G401 (cell line): ENCODE measurements at places on chromosomes 2 and 18.

DNA sequence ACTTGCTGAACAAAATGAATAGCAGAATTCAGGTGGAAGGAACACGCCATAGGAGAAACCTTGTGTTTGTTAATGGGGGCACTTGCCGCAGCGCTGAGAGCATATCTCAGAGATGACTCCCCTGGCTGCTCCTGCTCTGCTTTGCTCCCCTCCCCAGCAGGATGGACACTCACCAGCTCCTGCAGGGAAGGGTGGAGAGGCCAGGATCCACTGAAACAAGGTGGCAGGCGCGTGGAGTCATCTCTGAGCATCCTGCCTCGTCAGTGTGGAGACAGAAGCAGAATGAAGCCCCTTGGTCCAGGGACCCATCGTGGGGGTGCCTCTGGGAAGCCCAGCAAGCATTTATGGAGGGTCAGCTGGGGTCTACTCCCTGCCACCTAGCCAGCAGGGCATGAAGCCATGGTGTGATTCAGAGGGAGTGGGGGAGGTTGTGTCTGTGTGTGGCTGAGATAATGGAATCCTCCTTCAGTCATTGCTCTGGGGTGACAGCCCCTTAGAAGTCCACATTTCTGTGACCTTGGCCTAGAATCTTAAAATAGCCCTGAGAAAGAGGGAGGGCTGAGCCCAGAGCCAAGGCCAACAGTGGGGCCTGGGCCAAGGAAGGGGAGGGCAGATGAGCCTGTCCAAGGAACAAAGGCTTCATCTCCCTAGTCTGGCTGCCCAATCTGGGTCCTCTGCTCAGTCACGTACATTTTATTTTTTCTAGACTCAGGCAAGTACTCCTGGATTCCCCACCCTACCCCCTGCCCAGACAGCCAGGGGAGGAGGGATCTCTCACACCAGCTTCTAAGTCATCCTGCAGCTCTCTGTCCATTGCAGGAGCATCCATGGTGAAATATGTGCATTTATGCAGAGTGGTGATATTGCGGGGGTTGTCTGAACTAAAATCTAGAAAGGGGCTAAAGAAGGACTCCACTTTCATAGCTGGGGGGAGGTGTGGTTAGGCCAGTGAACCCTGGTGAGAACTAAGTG, 215.4 kb downstream of the ZBTB7C start:
- peak; percentile 12 for DNase-seq

- DNase-seq, result no peak
These were observed 131.0 kb downstream of the ALPK2 start for GRCh38 chr18:58497845-58498244.

GRCh38 chr2:72431737-72432136, 284.1 kb upstream of the CYP26B1 start:
- DNase-seq, result no peak

DNA sequence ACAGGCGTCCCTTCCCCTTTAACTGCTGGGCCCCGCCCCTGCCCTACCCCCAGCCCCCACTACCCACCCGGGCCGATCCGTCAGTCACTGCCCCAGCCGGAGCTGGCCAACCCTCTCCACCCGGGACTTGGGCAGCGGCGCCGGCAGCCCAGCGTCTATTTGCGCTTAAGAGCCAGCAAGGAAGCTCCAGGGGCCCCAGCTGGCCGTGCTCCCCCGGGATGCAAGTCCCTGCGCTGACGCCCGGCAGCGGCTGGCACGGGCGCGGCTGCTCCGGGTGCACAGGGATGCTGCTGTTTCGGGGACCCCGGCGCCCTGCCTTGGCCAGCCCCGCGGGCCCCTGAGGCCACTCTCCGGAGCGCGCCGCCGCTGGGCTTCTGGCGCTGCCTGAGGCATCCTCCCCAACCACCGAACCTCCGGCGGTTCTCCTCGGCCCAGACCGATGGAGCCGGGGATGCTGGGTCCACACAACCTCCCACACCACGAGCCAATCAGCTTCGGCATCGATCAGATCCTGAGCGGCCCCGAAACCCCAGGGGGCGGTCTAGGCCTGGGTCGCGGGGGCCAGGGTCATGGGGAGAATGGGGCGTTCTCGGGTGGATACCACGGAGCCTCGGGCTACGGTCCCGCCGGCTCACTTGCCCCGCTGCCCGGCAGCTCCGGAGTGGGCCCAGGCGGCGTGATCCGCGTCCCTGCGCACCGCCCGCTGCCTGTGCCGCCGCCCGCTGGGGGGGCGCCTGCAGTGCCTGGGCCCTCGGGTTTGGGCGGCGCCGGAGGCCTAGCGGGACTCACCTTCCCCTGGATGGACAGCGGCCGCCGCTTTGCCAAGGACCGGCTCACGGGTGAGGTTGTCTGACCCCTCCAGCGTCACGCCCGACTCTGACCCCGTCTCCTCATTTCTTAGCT, at the start of gene TLX2:
TSS of gene TLX2 (plus strand) at position 83 of the 903 bp plus-strand sequence. CDS start at position 440, 357 bp downstream.
- no peak for DNase-seq

DNA sequence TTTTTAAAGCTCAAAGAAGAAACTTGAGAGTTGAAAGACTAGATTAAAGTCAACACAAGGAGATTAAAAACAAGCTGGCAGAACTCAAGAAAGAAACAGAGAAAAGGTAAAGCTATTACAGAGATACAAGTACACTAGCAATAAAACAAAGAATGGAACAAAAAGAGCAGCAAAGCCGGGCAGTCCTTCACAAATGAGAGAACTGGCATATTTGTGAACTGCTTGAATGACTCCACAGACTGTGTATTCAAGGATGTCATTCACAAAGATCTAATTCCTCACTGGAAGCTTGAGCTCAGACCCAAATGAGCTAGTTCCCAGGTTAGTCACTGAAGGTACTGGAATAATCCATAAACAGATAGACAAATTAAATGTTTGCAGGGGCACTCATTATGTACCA, 318.0 kb downstream of the MYCN start:
- DNase-seq, result no peak

DNA sequence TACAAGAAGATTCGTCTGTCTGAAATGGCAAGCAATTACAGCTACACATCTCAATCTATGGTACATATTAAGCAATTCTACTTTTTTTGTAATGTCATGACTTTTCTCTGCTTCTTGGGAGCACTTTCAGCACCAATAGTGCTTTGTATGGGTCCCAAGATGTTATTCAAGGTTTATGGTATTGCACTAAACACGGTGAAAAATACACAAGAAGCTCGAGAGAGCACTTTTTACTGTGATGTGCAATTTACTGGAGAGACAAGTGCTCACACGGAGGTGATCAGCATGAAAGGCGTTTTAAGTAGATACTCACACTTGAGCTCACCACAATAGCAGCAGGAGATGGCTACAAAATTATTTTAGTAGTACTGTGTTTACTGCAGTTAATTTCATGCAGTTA, 783.6 kb downstream of the CBLN2 start:
- no peak for DNase-seq

DNA sequence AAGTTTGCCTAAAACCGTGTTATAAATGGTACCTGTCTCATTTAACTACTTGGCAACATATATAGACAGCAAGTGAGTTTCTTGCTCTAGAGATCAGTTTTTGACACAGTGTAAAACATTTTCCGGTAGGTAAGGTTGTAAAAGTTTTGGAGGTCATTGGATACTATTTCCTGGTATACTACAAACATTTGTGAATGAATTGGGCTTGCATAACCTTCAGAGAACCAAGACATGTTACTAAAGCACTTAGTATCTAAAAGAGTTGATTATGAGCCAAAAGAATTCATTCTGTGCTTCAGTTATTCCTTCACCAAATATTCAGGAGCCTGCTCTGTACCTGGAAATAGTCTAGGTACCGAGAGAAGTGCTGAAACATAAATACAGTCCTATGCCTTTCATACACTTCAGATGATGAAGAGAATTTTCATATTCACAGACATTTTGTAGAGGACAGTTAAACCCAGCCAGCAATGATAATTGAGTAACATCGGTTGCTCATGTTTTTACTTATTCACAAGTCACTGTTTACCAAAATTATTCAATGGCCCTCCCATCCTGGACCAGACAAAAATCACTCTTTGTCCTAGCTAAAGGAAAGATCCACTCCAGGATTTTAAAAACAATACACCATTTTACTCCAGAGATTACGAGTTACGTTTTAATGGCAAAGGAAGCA, 319.4 kb upstream of the RBMS1 start:
- DNase-seq, result no peak

DNA sequence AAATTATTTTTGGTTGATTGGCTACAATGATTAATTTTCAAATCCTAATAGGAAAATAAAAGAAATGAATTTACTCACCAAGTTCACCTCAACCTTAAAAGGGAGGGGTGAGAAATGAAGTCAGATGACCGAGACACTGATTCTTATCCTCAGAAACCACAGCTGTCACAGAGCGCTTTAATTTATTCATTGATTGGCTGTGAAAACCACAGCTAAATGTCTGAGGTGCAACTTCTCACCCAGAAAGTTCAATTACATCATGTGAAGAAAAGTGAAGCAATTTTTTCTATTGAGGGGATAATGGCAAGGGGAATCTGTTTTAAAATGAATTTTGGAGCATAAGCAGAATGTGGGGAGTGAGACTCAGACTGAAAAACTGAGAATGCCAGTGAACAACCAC, 128.4 kb downstream of the RNF152 start:
- no peak for DNase-seq

DNA sequence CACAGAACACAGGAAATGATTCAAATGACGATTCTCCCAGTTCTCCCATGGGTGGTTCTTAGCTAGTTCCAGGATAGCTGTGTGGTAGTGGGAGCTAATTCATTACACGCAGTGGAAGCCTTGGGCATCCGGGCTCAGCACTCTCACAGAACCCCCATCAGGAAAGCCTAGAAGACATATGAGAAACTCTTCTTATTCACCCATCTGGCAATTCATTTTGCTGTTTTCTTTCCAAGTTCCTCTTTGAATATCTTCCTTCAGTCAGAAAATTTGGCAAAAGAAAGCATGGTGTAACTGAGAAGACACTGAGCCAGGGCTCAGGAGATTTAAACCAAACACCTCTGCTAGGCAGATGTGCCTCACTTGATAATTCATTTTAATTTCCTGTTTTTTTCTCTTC, 85.2 kb upstream of the FN1 start:
- DNase-seq, result no peak

GRCh38 chr2:17590342-17590911, 49.9 kb downstream of the VSNL1 start:
- DNase-seq, result no peak

GRCh38 chr2:119028327-119029174, 86.6 kb downstream of the MARCO start:
- peak; percentile 3 for DNase-seq

GRCh38 chr2:220277445-220277975, 650.1 kb downstream of the SLC4A3 start:
- no peak for DNase-seq

DNA sequence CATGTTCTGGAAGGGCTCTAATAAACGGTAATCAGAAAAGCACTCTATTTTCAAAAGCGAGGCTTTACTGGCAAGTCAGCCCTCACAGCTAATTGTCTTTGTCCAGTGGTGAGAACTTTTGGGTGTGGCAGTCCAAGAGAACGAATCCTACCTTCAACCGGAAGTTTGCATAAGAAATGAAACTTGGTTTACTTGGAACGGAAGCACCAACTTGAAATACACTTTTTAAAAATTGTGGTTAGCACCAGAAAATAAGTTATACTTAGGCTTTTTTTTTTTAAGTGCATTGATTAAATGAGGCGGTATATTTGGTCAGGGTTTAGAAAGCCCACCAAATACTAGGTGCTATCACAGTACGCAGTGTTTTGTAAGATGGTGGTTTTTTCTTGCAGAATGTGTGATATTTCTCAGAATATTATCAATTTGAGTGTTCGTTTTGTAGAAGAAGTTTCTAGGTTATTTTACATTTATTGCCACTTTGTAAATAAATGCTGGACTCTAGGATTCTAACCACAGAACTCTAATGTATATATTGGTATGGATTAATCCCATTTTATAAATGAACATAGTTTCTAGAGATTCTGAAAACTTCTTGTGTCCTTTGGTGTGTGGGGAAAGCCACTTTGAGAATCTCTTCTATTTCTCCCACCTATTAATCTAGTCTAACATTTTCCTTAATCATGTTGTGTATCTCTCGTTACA, 1.2 kb downstream of the MYL12A start:
- no peak for DNase-seq

DNA sequence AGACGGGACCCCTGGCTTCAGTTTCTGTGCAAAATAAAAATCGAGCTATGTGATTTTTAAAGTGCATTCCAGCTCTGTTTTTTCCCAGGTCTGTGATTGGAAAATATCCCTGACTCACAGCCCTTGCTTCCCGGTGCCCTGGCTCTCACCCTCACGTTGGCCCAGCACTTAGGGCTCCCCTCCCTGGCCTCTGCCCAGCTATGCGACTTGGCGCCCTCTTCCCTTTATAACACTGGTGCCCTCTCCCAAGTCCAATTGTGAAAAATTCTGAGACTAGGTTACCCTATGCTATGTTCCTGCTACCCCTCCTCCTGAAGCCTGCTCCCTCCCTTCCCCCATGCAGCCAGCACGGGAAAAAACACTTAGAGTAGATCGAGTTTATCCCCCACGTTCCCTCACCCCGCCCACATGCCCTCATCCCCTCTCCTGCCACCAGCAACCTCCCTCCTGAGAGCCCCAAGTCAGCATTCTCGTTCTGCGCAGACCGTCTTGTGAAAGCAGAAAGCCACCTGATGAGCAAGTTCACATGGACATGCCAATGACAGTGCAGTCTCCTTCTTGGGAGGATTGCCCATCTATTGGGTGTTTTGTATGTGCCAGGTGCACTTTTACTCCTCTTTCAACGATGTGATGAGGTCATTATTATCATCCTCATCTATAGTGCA, 228.8 kb downstream of the VAPA start:
- DNase-seq, result no peak

GRCh38 chr2:145484448-145485097, 964.7 kb upstream of the ZEB2 start:
- DNase-seq, result no peak

- DNase-seq, result no peak
These were observed 64.6 kb upstream of the SH3BP4 start for GRCh38 chr2:234887195-234887594.

DNA sequence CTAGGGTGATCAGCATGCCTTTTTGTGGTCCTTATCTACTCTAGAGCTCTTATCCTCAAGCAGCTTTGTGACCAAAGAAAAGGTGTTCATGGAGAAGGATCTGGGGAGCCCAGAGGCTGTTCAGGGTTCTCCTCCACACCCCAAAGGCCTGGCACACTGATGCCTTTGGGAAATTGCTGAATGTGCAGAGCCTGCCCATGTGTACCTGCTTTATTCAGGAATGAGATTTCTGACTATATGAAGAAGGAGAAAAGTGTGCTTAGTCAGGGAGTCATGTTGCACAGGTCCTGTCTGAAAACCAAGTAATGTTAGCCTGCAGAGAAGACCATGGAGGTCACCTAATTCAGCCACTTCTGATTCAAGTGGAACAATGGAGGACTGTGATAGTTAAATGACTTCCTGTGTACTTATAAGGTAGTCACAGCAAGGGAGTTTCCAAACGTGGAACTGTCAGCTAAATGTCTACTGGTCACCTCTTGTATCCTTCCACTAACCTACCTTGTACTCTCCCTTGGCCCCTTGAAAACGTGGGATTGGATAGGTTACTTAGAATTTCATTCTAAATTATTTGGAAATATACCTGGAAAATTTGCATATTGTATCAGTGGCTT, 81.3 kb downstream of the LIMS1 start:
- no peak for DNase-seq
